Transverse colon (tissue), 4 donors: ENCODE measurements at places on chromosomes 1 and 21. TPM values are rescaled to one million over a fixed set of nuclear protein-coding genes. Genes with fewer than 3 reads are reported as not detected.
A peak's percentile ranks its signal among the peaks of the same experiment; 100 is the strongest.

The PERM1 gene
- total RNA-seq: not detected

DNA sequence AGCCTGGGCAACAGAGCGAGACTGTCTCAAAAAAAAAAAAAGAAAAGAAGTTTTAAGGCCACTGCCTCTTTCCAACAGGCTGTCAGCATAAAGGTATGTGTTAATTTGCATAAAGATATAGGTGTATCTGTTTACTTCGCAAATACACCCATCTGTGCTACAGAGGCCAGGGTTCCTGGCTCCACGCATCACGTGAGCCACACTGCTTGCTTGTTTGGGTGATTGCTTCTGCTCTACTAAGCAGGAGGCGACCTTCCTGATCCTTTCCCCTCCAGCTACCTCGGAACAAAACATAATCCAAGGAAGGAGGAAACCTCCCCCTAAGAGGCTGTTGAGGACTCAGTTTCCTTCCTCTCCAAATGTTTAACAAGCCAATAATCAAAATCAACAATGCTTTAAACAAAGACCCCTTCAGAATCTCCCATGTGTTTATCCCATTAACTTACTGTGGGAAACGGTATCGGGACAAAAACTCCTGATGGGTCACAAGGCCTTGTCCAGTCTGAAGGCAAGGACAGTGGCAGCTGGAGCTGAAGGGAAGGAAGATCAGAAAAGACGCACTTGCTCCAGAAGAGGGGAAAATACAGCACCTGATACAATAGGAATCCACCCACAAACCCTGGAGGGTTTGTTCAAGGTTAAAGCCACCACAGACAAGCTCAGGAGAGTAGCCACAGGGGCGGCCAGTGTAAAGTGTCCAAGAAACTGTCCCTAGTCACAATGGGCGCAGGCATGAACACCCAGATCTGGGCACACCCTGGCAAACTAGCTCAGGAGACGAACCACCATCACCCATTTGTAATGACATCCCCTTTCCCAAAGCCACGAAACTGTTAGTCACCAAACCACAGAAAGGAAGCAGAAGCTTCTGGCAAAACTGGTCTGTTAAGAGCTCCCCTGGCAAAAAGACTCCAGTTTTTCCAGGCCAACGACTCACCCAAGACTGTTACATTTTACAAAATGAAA lies 17.2 kb downstream of the CTNNBIP1 start:
- DNase-seq: peak; percentile 17
- H3K27me3 ChIP-seq: no peaks in the 10 kb centered on the region
- H3K4me3 ChIP-seq: no peak overlapping the region
- H3K36me3 ChIP-seq: no peaks in the 10 kb centered on the region
- peaks cover 29% of the 10 kb centered on the region for H3K4me1 ChIP-seq

DNA sequence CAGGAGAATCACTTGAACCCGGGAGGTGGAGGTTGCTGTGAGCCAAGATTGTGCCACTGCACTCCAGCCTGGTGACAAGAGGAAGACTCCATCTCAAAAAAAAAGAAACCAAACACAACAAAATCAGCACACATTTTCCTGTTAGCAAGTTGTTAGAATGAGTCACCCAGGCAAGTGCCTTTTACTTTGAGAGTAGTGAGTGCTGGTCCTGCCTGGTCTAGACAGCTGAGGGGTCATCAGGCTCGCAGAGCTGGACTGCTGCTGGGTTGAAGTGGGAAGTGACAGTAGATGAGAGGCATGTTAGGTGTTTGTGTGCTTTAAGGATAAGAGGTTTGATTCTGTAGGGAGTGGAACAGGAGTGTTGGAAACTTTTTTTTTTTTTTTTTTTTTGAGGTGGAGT lies 31.9 kb downstream of the GNPAT start:
- no peaks in the 10 kb centered on the region for H3K36me3 ChIP-seq
- H3K4me1 ChIP-seq: no peaks in the 10 kb centered on the region
- H3K4me3 ChIP-seq: no peak overlapping the region
- no peak overlapping the region for H3K27ac ChIP-seq
- DNase-seq: no peak

DNA sequence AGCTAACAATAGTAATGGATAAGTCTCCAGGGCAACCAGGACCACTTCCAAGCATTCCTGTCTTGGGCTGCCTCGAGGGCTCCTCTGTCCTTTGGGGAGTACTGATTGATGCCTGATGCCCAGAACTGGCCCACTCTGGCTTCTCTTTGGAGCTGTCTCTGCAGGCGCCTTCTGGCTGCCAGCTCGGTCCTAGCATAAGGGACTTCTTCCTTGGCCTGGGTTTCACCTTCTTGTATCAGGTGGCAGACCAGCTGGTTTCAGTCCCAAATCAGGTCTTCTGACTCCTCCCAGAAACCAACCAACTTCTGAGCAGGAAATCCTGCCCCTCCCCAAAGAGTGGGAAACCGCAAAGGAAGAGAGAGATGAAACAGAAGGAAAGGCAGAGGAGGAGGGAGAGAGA lies 10.6 kb downstream of the G0S2 start:
- H3K27me3 ChIP-seq: no peaks in the 10 kb centered on the region
- H3K36me3 ChIP-seq: no peaks in the 10 kb centered on the region
- no peak overlapping the region for H3K4me3 ChIP-seq
- no peak overlapping the region for H3K27ac ChIP-seq
- H3K4me1 ChIP-seq: no peaks in the 10 kb centered on the region

GRCh38 chr1:245462161-245462560 lies 307.4 kb downstream of the KIF26B start:
- H3K4me1 ChIP-seq: no peaks in the 10 kb centered on the region
- no peak overlapping the region for H3K27ac ChIP-seq
- H3K36me3 ChIP-seq: no peaks in the 10 kb centered on the region
- H3K4me3 ChIP-seq: no peak overlapping the region

- H3K36me3 ChIP-seq: no peaks in the 10 kb centered on the region
- no peaks in the 10 kb centered on the region for H3K27me3 ChIP-seq
- DNase-seq: no peak
- H3K4me1 ChIP-seq: peaks cover 27% of the 10 kb centered on the region
Observed at GRCh38 chr1:229268505-229268904, 2.4 kb upstream of the RAB4A start.

GRCh38 chr1:12615865-12616708 lies 1.9 kb downstream of the DHRS3 start:
- no peaks in the 10 kb centered on the region for H3K27me3 ChIP-seq
- H3K27ac ChIP-seq: peak overlapping the region; percentile 94
- H3K36me3 ChIP-seq: no peaks in the 10 kb centered on the region
- H3K4me1 ChIP-seq: peaks cover 51% of the 10 kb centered on the region
- peak overlapping the region; percentile 85 for H3K4me3 ChIP-seq

DNA sequence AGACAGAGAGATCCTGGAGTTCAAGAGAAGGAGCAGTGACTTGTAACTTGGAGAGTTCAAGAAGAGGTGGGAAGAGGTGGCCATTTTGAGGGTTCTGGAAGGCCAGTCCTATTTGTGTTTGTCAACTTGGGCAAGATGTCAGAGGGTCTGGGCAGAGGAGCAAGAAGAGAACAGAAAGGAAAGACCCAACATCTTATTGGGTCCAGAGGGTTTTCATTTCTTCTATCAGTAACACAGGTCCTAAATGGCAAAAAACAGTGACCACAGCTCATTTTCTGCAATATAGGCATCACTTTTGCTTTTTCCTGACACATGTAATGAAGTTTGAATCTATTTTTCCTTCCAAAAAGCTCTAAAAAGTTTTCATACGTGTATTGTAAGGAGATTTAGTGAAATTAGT lies 38.3 kb upstream of the MAP10 start:
- peaks cover 47% of the 10 kb centered on the region for H3K4me1 ChIP-seq
- no peak for DNase-seq
- no peaks in the 10 kb centered on the region for H3K36me3 ChIP-seq

- H3K4me1 ChIP-seq: no peaks in the 10 kb centered on the region
- H3K4me3 ChIP-seq: no peak overlapping the region
- H3K27me3 ChIP-seq: no peaks in the 10 kb centered on the region
- no peak overlapping the region for H3K27ac ChIP-seq
- H3K36me3 ChIP-seq: no peaks in the 10 kb centered on the region
Observed at GRCh38 chr1:22878626-22879025, 94.0 kb downstream of the LACTBL1 start.
